ENCODE measurements at places on chromosomes 6 and 20.

GRCh38 chr6:54138795-54139194, 27.6 kb downstream of the MLIP start:
- DNase-seq, result no peak

DNA sequence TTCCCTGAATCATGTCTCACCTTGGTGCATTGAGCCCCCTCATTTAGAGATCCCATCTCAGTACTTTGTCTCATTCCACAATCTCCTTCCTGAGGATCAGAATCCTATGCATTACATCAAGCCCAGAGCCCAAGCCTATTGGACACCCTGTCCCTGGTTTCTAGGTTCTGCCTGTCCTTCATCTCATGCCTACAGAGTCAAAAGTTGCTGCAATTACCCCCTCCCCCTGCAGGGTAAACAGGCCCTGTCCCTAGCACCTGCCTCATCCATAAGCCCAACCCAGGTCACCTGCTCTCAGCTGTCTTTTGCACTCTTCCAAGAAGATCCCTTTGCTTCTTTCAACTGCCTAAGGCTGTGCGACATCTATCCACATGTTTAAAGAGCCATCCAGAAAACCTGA, 93.9 kb downstream of the SPTLC3 start:
- no peak for DNase-seq

DNA sequence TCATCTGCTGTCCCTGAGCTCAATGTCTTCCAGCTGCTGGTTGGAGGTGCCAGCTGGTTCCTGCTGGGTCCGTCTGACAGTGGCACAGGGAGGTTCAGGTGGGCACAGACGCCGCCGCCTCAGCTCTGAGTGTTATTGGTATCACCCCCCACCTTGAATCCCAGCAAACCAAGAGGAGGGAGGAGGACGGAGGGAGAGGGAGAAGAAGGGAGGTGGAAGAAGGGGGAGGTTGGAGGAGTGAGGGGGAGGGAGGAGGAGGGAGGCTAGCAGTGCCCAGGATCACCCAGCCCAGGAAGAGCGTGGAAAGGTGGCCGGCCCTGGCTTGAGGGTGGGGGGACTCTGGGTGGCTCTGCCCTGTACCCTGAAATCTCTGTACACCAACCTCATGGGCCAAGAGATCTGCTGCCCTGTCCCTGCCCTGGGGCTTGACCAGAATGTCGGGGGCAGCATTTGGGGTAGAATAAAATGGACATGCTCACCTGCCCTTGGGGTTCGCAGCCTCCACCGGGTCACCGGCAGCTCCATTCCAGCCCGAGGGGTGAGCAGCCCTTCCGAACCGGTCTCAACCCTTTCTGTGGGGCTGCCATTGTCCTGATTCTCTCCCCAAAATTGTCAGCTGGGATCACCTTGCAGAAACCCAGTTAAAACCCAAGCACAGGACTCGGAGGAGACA, 17.1 kb downstream of the NTSR1 start:
- DNase-seq, result no peak

- no peak for DNase-seq
Observed at GRCh38 chr20:4925842-4926530, 75.3 kb downstream of the SLC23A2 start.

DNA sequence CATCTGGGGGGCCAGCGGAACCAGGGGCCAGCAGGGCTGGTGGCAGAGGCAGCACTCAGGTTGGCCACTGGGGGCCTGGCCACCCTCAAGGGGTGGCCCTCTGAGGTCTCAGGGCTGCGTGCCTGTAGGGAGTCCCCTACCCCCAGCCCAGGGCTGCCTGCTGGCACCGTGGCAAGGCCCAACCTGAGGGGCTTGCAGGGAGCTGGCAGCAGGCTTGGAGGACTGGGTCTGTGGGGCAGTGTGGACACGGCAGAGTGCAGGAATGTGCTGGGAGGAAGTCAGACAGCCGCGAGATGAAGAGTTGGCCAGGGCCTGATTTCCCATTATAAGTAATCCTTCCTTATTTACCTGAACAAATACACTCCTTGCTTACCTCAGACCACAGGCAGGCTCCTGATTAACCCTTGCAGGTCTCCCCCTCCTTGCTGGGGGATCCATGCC, at the start of gene SPDEF:
Gene SPDEF, minus strand, starts transcription at position 299 of the 441 bp plus-strand sequence. CDS start 11,874 bp downstream, outside the sequence.
- no peak for DNase-seq

DNA sequence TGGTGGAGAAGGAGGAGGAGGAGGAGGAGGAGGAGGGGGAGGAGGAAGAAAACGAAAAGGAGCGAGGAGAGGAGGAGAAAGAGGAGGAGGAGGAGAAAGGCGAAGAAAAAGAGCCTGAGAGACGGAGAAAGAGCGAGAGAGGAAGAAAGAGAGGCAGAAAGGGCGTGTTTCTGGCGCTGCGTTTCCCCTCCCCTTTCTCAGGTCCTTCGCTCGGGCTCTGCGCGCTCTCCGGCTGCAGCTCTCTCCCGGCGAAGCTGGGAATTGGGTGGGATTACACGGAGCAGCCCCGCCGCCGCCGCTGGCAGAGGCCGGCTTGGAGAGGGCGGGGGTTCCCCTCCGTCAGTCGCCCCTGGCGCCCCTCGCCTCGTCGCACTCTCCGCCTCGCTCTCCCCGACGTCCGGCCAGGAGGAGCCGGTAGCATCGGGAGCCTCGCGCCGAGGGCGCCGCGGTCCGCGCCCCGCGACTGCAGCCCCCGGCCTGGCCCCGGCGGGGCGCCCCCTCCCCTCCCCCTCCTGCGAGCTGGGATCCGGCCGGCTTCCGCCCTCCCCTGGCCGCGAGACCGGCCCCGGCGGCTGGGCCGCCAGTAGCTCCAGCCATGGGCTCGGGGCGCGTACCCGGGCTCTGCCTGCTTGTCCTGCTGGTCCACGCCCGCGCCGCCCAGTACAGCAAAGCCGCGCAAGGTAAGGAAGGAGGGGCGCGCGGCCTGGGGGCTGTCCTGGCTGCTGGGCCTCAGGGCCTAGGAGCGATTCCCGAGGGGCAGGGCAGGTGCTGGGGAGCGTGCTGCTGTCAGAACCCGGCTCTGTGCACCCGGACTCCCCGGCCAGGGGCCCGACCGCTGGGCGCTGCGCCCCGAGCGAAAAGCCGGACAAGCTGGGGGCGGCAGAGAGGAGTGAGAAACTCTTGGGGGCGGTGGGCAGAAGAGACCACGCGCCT, at the start of gene SCUBE3:
Gene SCUBE3, plus strand, starts transcription at position 133 of the 933 bp plus-strand sequence. Its CDS starts 463 bp downstream, at position 596.
- DNase-seq, result peak; percentile 30

Measured in CD4-positive, alpha-beta T cell (primary cell).